ENCODE measurements at places on chromosomes 7 and 10.

DNA sequence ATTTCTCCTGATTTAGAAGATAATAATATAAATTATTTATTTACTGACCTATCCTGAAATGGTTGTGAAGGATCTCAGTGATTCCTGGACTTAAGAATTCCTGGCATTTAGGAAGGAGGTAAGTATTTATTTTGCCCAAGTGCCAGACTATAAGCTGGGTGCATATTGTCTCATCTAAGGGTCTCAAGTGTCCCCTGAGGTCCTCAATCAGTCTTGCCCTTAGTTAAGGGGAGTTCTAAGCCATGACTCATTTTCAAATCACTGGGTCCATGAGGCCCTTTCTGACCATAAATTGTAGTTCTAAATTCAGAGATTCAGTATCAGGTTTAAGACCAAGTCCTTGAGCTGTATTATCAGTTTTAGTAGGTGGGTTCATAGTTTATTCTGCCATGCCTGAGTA, 251.6 kb upstream of the MEOX2 start:
- DNase-seq = no peak

- no peak for DNase-seq
Measured at GRCh38 chr10:13862546-13863233, 275.9 kb downstream of the PRPF18 start.

DNA sequence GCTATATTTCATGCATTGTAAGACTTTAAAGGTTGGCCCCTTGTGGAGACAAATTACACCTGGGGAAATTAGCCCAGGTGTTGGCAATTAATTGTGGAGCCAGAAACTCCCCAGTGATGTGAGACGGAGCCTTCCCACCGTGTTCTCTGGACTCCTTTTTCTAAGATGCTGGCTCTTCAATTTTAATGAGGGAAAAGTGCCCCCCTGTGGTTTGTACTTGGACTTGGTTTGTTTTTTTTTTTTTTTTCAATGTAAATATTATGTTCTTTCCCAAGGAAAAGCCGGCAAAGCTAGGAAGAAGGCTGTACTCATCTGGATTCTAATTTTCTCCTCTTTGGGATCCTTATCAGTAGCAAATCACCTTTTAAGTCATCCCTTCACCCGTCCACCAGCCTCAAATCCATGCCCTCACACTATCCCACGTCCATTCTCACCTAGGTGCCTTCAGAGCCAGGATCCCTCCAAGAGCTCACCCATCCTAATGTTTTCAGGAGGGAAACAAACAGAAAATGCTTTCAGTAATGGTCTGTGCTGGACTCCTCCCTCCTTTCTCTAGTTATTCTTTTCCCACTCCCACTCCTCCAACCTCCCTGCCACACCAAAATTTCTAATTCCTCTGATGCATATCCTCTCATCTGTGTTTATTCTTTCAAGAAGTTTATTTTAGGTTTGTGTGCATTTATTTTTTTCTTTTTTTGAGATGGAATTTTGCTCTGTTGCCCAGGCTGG, 20.4 kb upstream of the ST8SIA6 start:
- DNase-seq = peak; percentile 13

- no peak for DNase-seq
Measured at GRCh38 chr10:69911613-69912528, 110.2 kb downstream of the COL13A1 start.

DNA sequence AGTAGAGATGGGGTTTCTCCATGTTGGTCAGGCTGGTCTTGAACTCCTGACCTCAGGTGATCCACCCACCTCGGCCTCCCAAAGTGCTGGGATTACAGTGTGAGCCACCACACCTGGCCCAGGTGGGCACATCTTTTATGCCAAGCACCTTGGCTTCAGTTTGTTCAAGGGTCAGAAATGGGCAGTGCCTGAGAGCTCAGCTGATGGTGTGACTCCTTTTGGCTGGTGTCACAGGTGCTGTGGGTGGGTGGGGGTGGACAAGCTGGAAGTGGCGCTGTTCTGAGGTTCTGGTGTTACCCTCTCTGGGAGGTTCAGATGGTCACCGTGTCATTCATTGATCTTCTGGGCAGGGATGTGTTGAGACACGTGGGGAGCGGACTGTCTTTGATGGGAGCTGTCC, 11.5 kb downstream of the ADCY1 start:
- no peak for DNase-seq

GRCh38 chr7:380139-380485, 90.1 kb downstream of the FOXL3 start:
- DNase-seq = no peak

DNA sequence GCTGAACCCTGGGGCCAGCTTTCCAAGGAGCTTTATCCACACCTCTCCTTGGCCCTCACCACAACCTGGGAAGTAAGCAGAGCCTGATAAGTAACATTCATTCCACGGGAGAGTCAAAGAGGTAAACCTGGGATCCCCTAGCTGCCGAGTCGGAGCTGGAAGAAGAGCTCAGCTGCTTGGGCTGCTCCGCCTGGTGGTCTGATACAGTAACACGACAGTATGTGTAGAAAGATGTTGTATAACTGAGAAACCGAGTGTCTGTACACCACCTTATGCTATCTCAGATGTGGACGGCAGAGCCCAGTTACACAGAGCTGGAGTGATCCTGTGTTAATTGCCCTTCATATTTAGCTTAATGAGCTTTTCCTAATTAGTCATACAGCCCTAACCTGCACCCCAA, 151.3 kb upstream of the KMT2E start:
- no peak for DNase-seq

DNA sequence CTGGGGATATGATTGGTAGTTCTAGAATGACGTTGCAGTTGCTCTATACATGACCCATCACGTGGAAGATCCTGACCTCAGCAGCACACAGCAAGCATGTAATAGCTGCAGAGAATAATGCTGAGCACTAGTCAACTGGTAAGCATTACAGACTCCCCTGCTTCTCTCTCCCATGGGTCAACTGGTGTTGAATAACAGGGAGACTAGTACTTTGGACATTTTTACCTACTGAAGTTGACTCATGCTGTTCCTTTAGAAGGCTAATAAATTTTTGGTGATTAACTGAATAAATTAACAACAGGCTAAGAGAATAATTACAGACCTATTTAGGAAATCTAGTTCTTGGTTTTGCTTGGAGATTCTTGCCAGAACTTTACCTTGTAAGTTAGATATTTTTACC, 234.1 kb downstream of the AUTS2 start:
- no peak for DNase-seq

DNA sequence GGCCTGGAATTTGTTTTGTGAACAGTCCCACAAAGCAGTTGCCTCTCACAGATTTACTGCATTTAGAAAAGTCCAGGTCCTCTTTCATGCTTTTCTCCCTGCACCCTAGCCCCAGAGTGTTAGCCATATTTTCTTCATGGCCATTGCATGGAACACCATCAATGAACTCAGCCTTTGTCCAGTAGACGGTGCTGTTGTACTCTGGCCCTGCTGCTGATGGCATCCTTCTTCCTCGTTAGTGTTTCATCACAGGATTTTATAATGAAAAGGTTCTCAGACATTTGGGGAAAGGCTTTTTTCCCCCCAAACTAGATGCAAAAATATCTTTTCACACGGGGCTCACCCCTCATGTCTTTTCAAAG, 93.0 kb upstream of the SLC25A13 start:
- peak; percentile 54 for DNase-seq

DNA sequence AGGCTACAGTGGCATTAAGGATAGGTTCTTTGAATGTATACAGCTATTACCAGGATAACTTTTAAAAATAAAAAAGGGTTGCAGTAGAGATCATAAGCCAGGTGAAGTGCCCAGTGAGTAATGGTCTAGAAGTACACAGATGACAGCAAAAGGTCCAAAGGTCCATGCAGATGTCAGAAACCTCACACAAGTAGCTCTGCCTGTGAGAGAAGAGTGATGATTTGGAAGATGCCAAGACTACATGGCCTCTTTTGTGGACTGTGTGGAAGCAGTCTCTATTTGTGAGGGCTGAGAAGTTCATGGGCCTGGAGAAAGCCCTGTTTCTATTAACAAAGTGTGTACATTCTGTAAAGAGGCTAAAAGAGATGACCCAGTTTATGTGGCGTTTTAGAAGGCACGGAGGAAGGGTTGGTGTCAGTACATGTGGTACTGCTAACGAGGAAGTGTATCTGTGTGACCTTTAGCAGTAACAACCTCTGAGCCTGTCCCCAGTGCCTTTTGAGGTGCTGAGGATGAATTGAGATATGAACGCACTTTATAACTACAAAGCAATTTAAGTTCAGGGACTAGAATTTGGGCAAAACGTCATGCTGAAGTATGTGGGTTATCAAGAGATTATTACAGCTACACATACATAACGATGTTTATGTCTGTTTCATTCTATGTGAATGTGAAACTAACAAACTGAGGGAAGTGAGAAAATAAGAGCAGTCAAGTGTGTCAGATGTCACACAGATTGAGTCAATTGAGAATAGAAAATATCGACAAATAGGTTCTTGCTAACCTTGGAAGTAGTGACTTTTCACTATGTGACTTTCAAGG, 7.6 kb downstream of the CYCS start:
- DNase-seq = peak; percentile 19

GRCh38 chr10:2951235-2951835, 116.0 kb upstream of the PFKP start:
- no peak for DNase-seq

DNA sequence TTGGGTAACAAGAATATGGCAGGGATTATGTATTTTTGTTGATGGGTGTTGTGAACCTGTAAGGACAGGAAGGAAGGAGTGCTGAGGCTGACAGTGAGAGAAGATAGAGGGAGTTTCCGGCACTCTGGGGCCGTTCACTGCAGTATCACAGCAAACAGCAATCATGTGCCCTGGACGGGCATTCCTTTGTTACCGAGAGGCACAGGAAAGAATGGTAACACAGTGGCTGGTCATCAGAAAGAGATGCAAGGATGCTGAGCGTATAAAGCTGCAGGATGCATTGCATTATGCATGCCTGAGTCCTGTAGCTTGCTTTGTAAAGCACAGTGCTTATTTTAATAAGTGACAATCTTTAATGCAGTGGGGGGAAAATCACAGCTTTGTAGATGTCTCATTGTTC, 286.8 kb downstream of the RPS24 start:
- DNase-seq = no peak

DNA sequence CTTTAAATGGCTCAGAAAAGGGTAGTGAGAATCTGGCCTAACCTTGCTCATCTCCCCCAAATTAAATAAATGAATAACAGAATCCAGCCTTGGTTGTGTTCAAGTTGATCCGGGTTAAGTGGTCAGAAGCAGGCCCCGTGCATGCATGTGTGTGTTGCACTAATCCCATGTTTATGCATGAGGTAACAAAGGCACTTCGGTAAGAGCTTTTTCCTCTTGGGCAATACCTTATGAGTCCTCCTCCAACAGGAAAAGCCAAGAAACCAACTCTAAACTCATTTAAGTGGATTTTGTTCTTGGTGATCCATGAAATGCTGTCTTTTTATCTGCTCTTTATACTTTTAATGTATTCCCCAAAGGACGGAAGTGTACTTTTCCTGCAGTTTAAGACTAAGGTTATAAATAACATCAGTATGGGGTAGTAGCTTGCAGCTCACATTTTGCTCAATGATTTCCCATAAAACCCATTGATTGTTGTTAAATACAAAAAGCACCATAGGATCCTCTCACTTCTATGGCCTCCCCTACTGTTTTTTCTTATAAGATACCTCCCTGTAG, 104.9 kb upstream of the YAE1 start:
- DNase-seq = no peak

DNA sequence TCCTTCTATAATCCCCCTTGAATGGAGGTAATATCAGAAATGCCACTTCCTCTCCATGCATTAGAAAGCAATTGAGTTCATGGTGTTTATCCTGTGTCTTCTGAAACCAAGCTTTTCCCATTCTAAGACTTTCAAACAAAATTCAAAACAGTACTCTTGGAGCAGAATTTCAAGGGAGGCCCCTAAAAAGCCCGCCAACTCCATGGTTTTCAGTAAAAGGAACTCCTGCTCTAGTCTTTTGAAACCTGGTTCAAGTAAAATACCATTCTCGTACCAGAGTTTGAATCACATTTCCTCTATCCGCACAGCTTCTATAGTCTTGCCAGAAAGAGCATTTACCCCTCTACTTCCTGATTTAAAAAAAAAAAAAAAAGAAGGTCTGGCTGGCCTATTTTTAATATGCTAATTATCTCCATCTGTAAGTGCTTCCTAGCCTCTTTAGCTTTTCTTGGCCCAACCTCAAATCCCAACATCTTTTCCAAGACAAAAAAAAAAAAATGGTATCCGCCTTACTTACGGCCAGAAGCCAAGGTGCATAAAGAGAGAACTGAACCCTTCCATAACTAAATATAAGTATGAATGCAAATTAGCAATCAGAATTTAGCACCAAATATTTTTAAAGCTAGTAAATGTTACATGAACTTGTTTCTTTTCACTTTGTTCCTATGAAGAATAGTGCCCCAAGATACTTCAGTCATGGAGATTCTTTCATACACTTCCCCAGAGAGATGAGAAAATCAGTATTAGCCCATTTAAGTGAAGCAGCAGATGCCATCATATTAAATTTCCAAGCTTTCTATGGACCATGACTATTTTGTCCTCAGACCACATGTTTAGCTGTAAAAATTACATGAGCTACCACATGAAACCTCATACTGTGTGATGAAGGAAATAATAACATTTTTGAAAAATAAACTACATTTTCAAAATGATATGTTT, 199.9 kb upstream of the FAM3C start:
- no peak for DNase-seq

DNA sequence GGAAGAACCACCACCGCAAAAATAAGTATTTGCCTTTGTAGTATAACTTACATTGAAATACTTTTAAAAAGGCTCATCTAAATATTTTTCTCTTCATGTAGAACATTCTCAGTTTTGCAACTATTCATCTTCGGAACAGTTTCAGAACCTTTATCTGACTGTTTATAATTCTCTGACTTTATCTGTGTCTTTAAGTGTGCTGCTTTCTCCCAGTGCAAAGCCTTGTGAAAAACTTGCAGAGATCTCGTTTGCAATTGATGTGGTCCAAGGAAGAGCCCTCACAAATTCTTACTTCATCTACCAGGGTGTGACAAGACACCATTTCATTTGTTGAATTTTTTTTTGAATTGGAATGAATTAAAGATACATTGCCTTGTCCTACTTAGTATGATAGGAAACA, 186.4 kb downstream of the DKK1 start:
- DNase-seq = no peak

DNA sequence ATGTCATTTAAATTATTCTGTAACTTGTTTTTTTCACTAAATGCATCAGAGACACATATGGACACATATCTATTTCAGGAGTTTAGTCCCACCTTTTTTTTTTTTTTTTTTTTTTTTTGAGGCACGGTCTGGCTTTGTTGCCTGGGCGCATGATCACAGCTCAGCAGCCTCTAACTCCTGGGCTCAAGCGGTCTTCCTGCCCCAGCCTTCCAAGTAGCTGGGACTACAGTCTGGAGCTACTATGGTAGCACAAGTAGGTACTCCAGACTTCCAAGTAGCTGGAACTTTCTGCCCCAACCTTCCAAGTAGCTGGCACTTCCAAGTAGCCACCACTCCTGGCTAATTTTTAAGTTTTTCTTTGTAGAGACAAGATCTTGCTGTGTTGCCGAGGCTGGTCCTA, 407.7 kb downstream of the GALNT17 start:
- no peak for DNase-seq

DNA sequence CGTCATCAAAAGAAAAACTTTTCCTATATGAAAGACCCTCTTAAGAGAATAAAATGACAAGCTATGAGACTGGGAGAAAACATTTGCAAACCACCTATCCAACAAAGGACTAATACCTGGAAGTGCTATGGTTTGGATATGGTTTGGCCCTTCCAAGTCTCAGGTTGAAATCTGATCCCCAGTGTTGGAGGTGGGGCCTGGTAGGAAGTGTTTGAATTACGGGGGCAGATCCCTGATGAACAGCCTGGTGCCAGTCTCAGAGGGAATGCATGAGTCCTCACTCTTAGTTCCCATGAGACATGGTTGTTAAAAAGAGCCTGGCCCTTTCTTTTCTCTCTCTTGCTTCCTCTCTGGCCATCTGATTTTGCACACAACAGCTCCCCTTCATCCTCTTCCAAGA, 6.3 kb downstream of the ALDH18A1 start:
- DNase-seq = no peak

Measured in suppressor macrophage treated with lipopolysaccharide for 1 hour (primary cell).